ENCODE measurements at places on chromosomes 1 and 21.

DNA sequence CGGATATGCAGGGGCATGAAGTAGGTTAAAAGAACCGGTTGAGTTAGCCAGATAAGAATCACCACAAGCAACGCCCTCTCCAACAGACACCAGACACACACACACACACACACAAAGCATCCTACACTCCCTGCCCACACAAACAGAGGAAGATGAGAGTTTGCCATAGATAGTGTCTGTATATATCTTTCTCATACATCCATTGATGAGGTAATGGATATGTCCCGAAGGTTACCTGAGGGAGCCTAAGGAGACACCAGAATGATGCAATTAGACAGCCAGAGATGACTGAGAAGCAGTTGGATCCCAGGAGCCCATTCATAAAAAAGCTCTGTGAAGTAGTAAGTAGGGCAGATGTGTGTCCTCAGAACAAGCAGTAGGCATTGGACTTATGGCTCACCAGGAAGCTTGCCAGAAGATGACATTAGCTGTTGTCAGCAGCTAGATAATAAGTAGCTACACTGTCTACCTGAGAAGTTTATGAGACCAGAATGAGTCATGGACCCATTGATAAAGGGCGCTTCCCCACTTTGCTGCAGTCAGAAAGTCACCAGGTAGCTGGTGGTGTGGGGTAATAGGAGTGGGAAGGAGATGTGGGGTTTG is 247.0 kb downstream of the KCNT2 start:
- peak; percentile 18 for DNase-seq

- peak; percentile 47 for DNase-seq
These were observed 15.2 kb downstream of the DOP1B start for GRCh38 chr21:36171741-36172331.

GRCh38 chr1:202585590-202585933 is 124.7 kb downstream of the SYT2 start:
- peak; percentile 47 for DNase-seq

DNA sequence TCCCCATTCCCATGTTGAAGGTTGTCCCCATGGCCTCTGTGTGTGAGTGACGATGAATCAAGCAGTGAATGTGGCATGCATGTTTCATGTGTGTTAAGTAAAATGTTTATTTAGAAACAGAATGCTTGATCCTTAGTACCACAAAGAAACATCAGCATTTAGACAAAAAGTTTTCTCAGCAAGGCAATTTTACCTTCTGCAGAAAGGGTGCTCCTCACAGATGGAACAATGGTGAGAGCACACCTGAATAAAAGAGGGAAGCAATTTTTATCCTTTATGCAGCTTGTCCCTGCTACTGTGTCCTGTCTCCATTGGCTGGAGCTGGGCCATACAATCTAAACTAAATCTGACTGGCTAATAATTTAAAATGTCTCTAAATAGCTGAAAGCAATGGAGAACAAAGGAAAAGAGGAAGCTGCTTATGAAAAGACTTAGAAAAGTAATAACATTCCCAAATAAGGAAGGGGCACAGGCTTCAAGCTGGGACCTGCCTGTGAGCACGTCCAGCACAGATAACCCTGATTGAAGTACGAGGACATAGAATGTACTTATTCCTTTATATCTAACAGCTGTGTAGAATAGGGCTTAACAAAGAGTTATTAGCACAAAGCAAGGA is 8.4 kb upstream of the SMYD3 start:
- DNase-seq = no peak

GRCh38 chr1:117577191-117577885 is 28.5 kb upstream of the TENT5C start:
- no peak for DNase-seq

- no peak for DNase-seq
These were observed 146.2 kb downstream of the C1orf21 start for GRCh38 chr1:184533049-184533448.

DNA sequence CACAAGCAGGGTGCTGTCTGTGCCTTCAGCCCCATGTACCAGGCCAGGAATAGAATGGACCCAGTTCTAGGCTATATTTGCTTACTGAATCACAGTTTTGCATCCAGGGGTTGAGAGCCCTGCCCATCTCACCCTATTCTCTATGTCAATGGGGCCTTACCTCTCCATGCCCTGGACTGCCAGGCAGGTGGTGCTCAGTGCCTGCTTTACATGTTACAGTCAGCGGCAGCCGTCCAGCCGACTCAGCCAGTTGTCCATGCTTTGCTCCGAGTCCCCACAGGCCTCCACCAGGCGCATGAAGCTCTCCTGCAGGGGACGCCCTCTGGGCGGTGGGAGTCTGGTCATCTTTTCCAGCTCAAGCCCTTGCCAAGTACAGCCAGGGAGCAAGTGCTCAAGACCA is 12.2 kb upstream of the FAM167B start:
- DNase-seq = no peak

- DNase-seq = no peak
These were observed 988 bp downstream of the SLC35A3 start for GRCh38 chr1:99970713-99971255.

DNA sequence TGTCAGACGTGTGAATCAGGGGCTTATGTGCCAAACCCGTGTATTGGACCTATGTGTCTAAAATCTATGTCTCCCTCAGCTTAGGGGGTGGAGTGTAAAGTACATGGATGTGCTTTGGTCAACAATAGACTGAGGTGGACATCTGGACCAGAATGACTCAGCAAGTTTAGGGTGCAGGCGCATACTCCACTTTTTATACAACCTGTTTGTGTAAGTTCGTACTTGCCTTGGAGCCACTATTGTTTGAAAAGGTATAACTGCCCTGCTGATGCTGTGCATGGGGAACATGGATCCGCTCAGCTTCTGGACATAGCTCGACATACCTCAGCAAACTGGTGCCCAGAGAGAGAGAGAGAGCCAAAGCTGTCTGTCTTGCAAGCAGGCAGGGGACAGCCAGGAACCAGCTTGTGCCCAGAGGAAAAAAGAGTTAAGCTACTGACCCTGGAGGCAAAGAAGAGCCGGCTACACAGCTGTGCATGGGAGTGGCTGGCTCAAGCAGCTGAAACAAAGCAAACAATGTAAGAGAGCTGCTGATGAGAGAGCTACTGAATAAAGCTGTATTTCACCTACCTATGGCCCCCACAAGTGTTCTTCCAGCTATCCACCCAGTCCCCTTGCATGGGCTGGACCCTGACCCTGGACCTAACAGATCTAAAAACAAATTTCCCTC is 41.2 kb downstream of the GJA5 start:
- no peak for DNase-seq

DNA sequence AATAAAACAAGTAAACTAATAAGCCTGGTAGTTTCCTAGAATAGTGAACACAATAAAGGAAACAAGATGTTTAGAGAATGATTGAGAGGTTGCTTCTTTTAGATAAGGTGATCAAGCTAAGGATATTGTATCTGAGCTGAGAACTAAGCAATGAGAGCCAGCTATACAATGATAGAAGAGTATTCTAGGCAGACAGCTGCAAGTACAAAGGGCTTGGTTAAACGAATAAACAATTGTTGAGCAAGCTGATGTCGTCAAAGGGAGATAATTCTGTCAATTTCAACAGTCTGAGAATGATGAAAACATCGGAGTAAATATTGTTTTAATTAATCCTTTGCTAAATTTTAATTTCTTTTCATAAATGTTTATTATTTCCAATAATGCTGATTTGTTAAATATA is 5.5 kb upstream of the FH start:
- DNase-seq = no peak

- no peak for DNase-seq
These were observed 246.4 kb downstream of the MATN1 start for GRCh38 chr1:30476911-30477459.

DNA sequence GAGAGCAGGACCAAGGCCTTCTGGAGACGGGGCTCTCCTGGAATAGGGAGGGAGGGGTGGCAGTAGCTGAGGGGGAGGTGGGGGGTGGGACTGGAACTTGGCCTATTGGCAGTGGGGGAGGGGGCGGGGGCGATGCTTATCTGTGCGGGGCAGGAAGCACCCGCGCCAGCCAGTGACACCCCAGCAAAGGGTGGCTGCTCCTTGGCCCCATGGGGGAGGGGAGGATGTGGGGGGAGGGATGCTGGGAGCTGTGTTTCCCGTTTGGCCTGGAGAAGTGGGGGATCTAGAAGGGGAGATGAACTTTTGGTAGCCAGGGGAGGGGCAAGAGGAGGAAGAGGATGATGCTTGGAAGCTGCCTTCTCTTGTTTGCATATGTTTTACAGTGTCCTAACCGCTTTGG is 11.0 kb downstream of the ZBTB7B start:
- DNase-seq = no peak
